ENCODE measurements at places on chromosomes 3 and 15. TPM values are rescaled to one million over a fixed set of nuclear protein-coding genes. Genes with fewer than 3 reads are reported as not detected.

The TGFBR2 gene
- total RNA-seq = 63.2 TPM

The FMN1 gene
- 32.6 TPM for total RNA-seq

The PDHB gene
- total RNA-seq = 98.9 TPM

The GPR149 gene
- not detected for total RNA-seq

The IGF2BP2 gene
- 78.6 TPM for total RNA-seq

The GOLGA6L10 gene
- 1.3 TPM for total RNA-seq

The MYO1E gene
- total RNA-seq = 131 TPM

The CDHR4 gene
- total RNA-seq = not detected

The SLC9C1 gene
- total RNA-seq = not detected

The DNAH12 gene
- total RNA-seq = not detected

The EIF2A gene
- total RNA-seq = 132 TPM

The LEO1 gene
- 31.4 TPM for total RNA-seq

- no peak for DNase-seq
These were observed 42.0 kb upstream of the OTOL1 start for GRCh38 chr3:161454615-161455014.

- DNase-seq = no peak
These were observed 89.6 kb downstream of the CHST2 start for GRCh38 chr3:143208976-143209714.

DNA sequence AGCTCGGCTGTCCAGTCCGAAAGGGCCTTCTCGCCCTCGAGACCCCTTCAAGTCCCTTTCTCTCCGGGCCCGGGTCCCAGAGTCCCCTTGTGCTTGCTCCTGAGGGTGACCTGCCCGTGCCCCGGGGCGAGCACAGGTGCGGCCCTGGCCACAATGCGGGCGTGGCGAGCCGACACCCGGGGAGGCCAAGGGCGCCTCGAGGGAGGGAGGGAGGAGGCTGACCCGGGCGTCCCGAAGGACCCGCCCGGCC lies 810 bp upstream of the MEF2A start:
- no peak for DNase-seq

- DNase-seq = no peak
These were observed 87.5 kb downstream of the RORA start for GRCh38 chr15:61141497-61142125.

GRCh38 chr3:2837239-2837638 lies 272.9 kb downstream of the IL5RA start:
- DNase-seq = no peak

DNA sequence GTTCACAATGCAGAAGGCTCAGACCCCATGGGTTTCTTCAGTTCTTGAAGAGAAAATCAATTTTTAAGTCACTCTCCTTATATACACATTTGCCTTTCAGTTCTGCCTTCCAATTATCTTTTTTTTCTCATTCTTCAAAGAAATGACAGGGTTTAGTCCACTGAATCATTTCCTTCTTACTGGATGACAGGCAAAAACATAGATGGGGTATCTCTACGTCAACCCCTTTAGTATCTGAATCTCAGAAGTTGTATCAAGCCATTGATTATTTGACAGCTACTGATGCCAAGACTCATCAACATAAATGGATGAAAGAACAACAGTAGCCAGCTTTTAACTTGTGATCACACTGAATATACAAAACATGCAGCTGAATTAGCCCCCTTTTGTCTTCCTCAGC lies 6.5 kb downstream of the ATOSA start:
- DNase-seq = no peak

GRCh38 chr15:40358471-40359353 lies 693 bp downstream of the DISP2 start:
- peak; percentile 38 for DNase-seq

- no peak for DNase-seq
These were observed 283.1 kb upstream of the NR2F2 start for GRCh38 chr15:96047255-96047931.

DNA sequence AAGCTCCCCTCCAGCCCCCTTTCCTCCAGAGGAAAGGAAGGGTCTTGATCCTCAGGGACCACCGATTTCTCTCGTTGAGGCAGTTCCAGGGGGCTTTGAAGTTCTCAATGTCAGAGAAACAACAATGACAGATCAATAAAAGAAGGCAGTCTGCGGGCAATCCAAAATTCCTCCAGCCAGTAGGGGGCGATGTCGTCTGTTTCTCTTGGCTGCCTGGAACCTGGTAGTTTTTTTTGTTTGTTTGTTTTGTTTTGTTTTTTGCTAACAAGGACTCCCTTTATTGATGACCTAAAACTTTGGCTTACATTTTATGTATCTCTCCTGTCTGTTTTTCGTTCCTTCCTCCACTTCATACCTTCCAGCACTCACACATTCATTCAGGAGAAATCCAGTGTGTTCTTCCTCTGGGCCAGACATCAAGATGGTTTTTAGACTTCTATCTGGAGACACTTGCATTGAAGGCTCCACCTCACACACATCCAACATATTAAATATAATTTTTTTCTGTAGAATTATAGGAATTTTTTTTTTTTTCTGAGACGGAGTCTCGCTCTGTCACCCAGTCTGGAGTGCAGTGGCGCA lies 276.6 kb downstream of the RPLP1 start:
- DNase-seq = peak; percentile 69

DNA sequence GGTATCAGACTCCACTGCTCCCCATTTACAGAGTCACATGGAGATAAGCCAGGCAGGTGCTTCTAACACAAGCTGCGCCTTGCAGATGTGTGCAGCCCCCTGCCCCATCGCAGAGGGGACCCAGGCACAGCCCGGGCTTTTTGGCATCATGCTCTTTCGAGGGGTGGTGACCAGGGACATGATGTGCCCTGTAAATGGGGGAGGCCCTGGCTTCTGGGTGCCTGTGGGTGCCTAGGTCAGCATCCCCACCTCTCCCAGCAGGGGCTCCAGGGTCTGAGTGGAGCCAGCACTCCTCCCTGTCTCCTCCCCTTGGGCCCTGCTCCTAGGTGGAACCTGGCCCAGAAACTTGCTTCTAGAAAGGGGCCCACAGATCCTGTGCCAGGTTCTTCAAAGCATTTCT lies 15.2 kb downstream of the TRPM1 start:
- no peak for DNase-seq

DNA sequence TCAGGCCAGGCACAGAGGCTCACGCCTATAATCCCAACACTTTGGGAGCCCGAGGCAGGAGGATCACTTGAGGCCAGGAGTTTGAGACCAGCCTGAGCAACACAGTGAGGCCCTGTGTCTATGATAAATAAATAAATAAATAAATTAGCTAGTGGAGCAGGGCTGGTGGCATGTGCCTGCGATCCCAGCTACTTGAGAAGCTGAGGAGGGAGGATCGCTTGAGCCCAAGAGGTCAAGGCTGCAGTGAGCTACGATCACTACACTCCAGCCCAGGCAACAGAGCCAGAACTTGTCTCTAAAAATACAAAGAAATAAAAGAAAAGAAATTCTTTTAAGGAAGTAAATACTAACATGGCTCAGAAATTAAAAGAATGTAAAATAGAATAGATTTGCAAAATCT lies 91.8 kb downstream of the LIPC start:
- DNase-seq = no peak

- DNase-seq = no peak
These were observed 57.5 kb downstream of the MED12L start for GRCh38 chr3:151142929-151143328.

DNA sequence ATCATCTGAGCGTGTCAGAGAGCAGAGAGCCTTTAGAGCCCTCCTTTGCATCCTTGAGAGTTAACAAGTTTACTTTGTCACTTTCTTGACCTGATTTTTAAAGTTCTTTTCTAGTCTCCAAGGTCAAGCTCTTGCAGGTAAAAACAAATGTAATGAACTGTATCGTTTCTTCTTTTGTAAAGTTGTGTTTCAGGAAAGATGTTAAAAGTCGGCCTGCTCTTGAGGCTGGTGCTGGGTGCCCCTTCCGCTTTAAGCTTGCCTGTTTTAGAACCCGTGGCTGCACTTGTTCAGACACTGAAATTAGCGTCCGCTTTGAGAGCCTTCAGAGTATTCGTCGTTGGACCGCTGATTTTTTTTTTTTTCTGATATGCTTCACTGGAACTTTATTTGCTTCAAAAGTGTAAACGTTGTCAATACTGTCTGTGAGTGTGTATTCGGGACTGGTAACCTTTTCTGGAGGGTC lies 52.6 kb upstream of the ULK4 start:
- DNase-seq = peak; percentile 26

GRCh38 chr15:84391191-84391590 lies 155.6 kb downstream of the GOLGA6L4 start:
- DNase-seq = no peak

DNA sequence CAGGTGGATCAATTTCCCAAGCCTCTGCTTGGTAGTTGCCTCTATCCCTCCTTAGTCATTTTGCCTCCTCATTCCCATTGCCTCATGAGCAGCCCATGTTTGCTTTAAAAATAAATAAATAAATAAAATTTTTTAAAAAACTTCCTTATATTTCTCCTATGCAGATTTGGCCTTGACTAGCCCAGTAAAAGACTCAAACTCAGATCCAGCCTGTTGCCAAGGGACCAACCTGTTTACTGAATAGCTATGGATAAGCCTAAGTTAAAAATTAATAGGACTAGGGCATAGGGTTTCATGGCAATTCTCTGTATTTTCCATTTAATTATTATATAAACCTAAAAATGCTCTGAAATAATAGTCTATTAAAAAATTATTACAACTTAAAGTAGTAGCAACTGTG lies 384.4 kb downstream of the RSL24D1 start:
- DNase-seq = no peak

GRCh38 chr15:79322945-79323344 lies 12.0 kb downstream of the TMED3 start:
- no peak for DNase-seq

DNA sequence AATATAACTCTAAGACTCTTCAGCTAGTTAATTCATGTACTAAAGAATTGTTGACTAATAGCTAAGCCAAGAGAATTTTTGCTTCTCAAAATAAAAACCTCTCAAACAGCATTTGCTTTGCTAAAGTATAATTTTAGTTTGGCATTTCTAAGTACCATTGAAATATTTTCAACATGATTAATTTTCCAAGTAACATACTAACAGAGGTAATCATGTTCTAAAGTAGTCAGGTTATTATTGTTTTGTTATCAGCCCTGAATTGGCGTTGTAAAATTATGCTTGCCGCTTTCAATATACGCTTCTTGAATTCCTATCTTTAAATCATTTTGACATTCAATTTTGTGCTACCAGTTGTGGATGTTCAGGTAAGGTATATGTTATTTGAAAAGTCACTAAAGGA lies 134.3 kb downstream of the CNTN6 start:
- no peak for DNase-seq

DNA sequence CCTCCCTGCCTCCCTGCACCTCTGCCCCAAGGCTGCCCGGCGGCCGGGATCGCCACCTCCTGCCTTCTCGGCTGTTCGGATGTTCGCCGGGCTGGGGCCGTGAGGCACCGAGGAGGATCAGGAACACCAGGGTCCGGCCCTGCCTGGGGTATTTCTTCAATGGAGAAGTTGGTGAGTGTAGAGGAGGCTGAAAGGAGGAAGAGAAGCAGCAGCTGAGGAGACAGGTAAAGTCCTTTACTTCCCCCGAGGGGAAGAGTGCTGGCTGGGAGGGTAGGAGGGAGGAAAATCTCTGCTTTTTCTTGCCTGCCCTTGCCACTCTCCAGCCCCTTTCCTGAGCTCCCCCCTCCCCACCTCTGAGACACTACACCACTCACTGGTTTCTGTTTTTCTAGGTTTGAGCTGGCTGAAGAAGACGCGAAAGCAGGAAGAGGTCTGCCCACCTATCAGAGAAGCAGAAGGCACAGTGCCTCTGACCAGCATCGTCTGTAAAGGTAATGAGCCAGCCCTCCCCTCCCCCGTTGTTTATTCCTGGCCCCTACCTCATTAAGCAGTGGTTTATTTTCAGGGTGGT lies 519 bp downstream of the ASB7 start:
- DNase-seq = peak; percentile 43

DNA sequence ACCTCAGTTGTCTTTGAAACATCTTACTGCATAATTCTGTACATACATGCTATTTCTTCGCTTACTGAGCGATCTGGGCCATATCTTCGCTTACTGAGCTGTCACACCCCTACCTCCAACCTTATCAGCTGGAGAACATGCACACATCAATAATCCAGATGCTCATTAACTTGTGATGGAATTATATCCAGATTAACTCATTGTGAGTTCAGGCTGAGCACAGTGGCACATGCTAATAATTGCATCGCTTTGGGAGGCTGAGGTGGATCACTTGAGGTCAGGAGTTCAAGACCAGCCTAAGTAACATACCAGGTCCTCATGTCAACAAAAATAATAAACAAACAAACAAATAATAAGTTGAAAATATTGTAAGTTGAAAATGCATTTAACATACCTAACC lies 19.3 kb upstream of the ANXA2 start:
- no peak for DNase-seq

DNA sequence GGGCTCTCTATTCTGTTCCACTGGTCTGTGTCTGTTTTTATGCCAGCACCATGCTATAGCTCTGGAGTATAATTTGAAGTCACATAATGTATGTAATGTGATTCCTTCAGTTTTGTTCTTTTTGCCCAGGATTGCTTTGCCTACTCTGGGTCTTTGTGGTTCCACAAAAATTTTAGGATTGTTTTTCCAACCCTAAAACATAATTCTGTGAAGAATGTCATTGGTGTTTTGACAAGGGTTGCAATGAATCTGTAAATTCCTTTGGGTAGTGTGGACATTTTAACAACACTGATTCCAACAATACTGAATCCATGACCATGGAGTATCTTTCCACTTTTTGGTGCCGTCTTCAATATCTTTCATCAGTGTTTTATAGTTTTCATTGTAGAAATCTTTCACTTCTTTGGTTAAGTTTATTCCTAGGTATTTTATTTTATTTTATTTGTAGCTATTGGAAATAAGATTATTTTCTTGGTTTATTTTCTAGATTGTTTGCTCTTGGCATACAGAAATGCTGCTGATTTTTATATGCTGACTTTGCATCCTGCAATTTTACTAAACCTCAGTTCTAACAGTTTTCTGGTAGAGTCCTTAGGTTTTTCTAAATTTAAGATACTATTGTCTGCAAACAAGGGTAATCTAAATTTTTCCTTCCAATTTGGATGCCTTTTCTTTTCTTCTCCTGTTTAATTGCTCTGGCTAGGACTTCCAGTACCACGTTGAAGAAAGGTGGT lies 29.7 kb downstream of the TJP1 start:
- DNase-seq = no peak
